T-helper 17 cell (primary cell): ENCODE measurements at places on chromosomes 16 and 17. TPM values are rescaled to one million over a fixed set of nuclear protein-coding genes. Genes with fewer than 3 reads are reported as not detected.

DNA sequence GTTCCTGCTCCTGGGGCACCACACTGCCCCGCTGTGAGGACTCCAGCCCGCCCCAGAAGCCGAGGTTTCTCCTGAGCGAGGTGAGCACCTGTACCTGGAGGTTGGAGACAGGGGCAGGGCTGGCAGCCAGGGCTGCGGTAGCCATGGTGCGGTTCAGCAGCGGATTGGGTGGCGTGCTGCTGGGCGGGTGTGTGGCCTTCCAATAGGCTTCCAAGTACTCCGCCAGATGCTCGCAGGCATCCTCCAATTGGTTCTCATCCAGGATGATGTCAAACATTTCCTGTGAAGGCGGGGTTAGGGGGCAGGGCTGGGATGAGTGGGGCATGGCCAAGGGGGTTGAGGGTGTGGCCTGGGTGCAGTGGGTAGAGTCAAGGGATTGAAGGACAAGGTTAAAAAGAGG, 11.3 kb upstream of the ARL5C start:
- no peak for DNase-seq

- DNase-seq: no peak
Observed at GRCh38 chr16:57245472-57246113, 534 bp downstream of the ARL2BP start.

GRCh38 chr17:79825580-79825921, 13.7 kb downstream of the CBX4 start:
- no peak for DNase-seq

Gene ST6GALNAC1
- 4.1 TPM for total RNA-seq

DNA sequence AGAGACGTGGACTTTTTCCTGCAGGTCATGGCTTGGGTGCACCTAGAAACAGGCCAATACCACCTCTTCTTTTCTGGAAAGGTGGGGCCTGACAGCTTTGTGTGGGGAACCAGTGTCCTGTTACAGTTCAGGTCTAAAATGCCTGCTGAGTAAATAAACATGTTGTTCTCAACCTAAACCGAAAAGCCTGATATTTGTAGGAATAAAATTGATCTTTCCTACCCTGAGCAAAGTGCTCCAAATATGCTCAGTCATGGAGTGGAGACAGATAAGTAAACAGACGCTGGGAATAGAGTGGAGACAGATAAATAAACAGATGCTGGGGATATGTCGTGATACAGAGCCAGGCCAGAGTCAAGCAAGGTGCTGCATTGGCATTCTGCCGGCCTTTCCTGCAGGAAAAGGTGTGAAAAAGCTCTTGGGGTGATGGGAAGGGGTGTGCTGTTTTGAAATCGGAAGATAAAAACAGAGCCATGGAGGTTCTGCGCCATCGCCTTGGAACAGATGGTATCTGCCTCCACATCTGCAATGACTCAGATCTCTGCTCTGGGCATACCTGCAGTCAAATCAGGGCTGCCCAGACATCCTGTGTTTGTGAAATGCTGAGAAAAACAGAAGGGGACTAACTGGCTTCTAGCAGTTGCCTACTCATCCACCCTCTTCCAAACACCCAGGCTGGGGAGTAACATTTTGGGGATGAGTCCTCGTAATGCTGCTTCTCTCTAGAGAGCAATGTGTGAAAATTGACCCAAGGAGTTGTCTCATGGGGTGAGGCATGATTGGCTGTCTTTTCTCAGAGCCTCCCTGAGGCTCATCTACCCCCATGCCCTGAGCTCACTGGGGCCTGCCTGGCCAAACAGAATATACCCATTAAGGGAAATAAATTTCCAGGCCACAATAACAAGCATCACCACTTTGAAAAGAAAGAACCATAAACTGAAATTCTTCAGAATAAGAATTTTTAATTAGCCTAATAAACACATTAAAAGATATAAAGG, 16.8 kb upstream of the TRPV2 start:
- DNase-seq: no peak

Gene ABCA8
- not detected for total RNA-seq

DNA sequence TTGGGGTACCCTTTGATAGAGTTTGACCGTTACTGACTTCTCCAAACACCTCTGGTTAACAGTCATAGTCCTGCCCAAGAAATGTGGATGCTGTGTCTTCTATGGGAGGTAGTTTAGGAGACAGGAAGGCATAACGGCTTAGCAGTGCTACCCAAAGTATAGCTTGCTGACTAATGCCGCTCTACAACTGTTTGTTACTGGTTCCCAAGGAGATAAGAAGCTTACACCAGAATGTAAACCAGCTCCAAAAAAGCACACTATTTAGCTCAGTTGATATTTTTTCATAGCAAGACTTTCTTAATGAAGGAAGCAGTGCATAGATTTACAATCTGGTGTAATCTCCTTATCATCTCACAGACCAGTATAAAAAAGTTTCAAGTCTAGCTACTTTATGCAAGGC, 95.7 kb downstream of the HS3ST3B1 start:
- DNase-seq: no peak

Gene MT4
- not detected for total RNA-seq

Gene TSEN54
- total RNA-seq: 49.7 TPM

GRCh38 chr17:20043021-20043420, 33.9 kb downstream of the SPECC1 start:
- no peak for DNase-seq

DNA sequence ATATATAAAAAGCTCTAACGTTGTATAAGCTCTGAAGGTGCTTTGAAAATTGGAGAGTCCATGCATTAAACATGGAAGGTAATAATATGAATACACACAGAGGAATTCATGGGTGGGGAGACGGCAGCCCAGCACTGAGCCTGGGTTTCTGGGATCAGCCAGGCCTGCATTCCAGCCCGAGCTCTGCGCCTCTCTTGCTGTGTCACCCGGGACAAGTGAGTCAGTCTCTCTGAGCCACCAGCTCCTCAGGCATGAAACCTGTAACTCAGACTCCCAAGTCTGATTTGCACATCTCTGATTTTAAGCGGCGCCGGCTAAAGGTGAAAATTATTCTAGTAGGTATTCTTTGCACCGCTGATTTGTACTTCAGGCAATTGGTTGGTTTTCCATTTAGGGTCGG, 238.8 kb downstream of the MRTFB start:
- DNase-seq: no peak

DNA sequence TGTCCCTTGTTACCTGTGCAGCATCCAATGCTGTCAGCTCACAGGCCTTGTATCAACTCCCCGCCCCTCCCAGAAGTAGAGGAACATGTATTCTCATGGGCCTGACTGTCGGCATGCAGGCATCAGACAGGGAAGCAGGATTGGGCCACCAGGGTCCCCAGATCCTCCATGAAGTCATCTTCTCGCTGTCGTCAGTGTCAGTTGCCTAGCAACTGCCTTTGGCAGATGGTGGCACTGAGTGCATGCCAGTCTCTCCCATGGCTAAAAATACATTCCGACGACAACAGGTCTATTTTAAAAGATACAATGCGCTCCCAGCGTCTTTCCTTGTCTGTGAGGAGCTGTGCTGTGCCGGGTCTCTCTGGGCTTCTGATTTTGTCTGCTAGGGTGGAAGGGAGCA, 36.8 kb upstream of the CES5A start:
- DNase-seq: no peak

DNA sequence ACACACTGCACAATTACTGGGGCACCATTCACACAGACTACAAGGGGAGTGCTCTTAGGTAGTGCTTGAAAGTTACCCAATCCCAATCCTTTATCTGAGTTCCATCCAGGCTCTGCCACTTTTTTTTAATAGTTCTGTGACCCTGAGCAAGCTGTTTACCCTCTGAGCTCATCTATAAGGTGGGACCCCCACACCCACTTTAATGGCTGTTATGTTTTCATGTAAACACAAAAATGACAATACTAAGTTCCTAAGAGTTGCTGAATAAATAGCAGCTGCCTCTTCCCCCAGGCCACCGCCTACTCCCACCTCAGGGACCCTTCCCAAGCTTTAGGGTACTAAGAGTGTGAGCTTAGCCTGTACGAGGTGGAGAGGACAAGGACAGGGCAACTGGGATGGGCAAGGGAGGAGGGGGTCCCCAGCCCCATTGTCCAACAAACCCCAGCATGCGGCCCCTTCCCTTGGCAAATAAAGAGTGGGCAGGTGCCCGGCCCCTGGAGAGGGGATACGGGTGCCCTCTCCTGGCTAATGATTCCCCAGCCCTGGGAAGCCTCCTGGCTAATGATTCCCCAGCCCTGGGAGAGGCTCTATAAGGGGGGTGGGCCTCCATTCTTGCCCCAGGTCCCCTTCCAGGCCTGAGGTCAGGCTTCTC, 14.6 kb downstream of the SLC13A2 start:
- no peak for DNase-seq

- no peak for DNase-seq
Observed at GRCh38 chr16:47392081-47392480, 68.8 kb downstream of the ITFG1 start.

DNA sequence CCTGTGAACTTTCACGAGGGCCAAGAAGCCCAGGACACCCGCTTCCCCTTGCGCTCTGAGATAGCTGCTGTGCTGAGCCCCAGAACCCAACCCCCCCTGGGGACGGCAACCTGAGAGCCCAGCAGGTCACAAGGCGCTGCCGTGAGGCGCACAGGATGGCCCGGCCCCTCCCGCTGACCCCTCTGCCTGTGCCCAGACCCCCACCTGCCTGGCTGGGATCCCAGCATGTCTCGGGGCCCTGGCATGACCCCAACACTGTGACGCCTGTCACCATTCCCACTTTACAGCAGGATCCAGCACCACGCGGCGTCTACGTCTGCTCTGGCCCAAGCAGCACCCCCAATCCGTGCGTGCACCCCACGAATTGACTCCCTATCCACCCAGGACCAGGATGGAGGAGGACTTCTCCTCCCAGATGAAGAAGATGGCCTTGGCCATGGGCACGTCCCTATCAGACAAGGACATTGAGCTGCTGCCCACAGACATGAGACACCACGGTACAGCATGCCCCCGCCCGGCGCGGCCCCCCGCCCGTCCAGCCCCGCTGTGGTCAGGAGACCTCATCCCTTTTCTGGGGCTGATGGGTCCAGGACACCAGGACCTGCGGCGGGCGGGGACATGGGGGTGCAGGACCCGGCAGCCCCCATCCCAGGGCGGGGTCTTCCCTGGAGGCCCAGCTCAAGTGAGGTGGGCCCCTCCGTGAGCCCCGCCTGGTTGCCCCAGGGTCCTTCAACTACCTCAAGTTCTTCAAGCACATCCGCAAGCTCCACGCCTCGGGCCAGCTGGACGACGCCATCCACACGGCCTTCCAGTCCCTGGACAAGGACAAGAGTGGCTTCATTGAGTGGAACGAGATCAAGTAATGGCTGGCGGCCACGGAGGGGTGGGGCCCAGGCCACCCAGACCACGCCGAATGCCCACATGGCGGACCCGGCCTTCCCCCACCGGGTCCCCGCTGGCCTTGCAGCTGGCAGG, 15.1 kb upstream of the AATK start:
- DNase-seq: no peak

Gene CHD9NB
- 0.31 TPM for total RNA-seq

GRCh38 chr17:80182845-80183223, 13.0 kb downstream of the CARD14 start:
- no peak for DNase-seq

GRCh38 chr17:218432-219110, 37.1 kb upstream of the DOC2B start:
- DNase-seq: no peak

DNA sequence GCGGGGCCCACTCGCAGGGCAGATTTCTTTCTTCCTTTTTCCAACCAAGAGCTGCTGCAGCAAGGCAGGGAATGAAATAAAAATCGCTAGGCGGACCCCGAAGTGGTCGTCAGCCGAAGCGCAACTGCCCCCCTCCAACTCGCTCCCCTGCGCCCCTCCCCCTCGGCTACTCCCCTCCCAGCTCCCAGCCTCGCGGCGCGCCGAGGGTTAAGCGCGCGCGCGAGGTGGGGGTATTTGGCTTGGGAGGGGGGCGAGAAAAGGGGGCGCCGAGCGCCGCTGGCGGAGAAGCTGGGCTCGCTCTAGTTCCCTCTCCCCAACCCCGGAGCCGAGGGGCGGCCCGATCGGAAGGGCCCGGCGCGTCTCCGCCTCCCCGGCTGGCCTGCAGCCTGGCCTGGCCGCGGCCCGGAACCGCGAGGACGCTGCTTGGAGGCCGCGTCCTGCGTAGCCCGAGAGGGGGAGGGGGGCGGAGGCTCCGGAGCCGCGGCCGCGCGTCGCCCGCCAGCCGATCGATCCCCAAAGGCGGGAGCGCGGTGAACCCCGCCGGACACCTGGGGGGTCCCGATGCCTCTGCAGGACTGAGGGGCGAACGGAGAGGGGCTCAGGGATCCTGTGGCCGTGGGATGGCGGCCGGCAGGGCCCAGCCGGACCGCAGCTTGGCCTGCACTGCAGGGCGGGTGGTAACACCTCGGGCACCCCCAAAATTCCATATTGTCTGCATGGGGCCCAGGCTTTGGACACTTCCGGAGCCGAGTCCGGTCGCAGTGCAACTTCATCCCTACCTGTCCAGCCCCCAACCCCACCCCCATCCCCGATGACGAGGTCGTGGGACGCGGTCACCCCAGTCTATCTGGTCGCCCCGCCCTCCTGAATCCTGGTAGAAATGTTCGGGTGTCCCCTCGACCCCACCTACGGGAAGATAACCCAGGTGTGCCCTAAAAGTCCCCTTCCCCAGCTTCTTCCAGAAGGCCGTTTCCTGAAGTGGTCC, 4.9 kb upstream of the CBX4 start:
- no peak for DNase-seq

Gene SULT1A2
- total RNA-seq: 0.22 TPM

- no peak for DNase-seq
Observed at GRCh38 chr17:64378890-64379354, 11.7 kb downstream of the PECAM1 start.

Gene SMARCE1
- 60.0 TPM for total RNA-seq

Gene MAF
- 139 TPM for total RNA-seq

Gene C16orf96
- total RNA-seq: 0.20 TPM

Gene RAB11FIP4
- total RNA-seq: 61.9 TPM
